Activated T-helper 1 cell treated with anti-CD3 and anti-CD28 coated beads, Interleukin-2, amount 50 U/mL, for 16 hours (primary cell): ENCODE measurements at places on chromosomes 16 and 17.
A peak's percentile ranks its signal among the peaks of the same experiment; 100 is the strongest.

DNA sequence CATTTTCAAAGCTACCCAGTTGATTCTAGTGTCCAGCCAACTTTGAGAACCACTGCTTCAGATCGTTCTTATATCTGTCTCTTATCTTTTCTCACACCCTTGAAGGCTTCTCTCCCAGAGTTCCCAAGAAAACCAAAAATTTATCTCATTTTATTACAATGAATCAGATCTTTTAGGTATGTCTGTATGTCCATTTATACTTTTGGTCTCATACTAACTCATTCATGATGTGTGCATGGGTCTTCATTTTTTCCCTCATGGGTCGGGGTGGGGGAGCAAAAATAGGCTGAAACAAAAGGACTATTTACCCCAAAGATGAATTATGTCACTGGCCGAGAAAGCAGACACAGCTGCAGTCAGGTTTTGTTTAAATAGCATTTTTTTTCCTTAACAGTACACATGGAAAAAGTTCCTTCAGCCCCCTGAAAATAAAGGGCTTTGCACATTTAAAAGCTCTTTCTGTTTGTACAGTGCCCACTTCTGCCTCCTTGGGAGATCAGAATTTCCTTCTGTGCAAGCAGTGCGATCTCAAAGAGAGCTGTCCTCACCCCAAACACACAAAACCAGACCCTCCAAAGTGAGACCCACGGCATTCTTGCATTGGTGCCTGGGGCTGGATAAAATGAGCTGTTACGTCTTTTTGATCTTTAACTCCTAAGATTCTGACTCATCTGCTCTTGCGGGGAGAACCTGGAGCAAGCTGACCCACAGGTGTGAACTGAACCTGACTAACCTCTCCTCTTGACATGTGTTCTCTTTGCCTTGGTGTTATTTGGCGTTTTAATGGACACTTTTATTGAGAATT, 251.2 kb upstream of the ELAC2 start:
- DNase-seq = no peak

DNA sequence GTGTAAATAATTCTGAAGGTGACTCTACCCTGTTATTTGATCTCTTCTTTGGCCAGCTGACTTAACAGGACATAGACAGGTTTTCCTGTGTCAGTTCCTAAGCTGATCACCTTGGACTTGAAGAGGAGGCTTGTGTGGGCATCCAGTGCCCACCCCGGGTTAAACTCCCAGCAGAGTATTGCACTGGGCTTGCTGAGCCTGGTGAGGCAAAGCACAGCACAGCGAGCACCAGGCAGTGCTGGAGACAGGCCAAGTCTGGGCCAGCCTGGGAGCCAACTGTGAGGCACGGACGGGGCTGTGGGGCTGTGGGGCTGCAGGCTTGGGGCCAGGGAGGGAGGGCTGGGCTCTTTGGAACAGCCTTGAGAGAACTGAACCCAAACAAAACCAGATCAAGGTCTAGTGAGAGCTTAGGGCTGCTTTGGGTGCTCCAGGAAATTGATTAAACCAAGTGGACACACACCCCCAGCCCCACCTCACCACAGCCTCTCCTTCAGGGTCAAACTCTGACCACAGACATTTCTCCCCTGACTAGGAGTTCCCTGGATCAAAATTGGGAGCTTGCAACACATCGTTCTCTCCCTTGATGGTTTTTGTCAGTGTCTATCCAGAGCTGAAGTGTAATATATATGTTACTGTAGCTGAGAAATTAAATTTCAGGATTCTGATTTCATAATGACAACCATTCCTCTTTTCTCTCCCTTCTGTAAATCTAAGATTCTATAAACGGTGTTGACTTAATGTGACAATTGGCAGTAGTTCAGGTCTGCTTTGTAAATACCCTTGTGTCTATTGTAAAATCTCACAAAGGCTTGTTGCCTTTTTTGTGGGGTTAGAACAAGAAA, 5.1 kb downstream of the STH start:
- no peak for DNase-seq

- DNase-seq = no peak
Measured at GRCh38 chr16:10888320-10888937, 11.4 kb downstream of the CIITA start.

GRCh38 chr16:80893686-80894085, 89.3 kb upstream of the CDYL2 start:
- DNase-seq = no peak

DNA sequence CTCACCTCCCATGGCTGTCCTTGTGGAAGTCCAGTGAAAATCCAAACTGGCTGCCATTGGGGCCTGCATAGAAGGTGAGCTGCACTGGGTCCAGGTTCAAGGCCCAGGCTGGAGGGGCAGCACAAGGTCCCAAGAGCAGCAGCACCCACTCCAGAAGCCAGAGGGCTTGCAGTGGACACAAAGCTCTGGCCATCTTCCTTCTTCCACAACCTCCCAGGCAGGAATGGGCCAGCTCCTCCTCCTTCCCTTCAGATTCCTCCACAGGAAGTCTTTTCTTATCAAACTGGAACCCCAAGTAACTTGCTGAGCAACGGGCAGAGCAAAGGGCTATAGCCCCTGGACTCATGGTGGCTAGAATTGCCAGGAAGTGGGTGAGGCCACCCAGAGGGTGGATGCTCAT, at the start of gene ITGA2B:
TSS of gene ITGA2B (minus strand) at position 369 of the 400 bp plus-strand sequence. CDS start at position 193, 176 bp downstream.
- no peak for DNase-seq

DNA sequence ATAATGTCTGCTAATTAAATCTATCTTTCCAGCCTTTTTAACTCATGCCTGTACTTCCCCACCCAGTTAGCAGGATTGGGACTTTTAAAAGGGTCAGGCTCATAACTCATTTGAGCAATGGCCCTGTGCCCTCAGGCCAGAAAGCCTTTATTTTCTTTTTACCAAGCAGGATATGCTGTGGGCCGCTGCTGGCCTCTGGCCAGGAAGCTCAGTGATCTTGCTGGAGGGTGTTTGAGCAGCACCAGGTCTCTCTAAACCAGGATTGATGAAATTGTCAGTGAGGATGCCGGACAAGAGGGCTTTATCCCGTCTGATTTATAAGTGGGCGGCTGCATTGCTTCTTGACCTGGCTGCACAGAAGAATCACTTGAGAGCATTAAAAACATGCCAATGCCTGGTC, 187.8 kb downstream of the RAB11FIP4 start:
- DNase-seq = no peak

DNA sequence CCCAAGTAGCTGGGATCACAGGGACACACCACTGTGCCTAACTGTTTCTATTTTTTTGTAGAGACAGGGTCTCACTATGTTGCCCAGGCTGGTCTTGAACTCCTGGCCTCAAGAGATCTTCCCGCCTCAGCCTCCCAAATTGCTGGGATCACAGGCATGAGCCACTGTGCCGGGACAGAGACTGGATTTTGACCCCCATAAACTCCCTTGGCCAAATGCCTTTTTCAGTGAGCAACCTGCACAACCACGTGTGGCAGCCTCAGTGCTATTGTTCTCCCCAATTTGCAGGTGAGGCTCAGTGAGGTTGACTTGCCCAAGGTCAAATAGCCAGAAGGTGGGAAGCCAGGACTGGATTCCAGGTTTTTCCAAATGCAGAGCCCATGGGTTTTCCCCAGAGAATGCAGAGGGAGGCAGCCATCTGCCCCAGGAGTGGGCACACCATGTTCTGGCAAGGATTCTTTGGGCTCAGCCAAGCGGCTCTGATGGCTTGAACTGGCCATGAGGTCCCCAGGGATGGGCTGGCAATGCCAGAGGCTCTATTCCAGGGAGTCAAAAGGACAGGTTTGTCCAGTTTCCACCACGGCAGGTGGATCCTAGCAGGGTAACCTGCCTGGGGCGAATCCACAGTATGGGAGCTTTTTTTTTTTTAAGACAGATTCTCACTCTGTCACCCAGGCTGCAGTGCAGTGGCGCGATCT, 1.8 kb downstream of the IL27 start:
- no peak for DNase-seq

GRCh38 chr17:78888941-78889518, 14.0 kb downstream of the CEP295NL start:
- no peak for DNase-seq

DNA sequence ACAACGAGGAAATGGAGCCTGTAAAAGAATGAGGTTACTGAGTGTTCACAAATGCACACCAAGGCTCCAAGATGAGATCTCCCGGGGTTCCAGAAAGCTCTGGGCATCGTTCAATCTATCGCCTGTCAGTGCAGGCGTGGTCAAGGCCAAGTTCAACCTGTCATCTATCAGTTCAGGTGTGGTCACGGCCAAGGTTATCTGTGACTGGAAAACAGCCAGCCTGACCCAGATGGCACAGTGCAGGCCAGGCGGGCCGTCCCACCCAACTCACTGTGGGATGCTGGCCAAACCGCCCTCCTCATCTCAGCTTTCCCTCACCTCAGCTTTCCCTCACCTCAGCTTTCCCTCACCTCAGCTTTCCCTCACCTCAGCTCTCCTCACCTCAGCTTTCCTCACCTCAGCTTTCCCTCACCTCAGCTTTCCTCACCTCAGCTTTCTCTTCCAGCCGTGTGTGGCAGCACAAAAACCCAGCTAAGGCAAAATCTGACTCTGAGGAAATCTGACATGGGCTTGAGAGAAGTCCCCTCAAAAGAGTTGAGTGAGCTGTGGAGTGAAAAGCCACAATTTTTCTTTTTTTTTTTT, 2.4 kb downstream of the CHMP1A start:
- DNase-seq = no peak

- peak; percentile 33 for DNase-seq
Measured at GRCh38 chr16:16025214-16025968, 76.0 kb downstream of the ABCC1 start.

- DNase-seq = no peak
Measured at GRCh38 chr17:73600103-73600871, 44.0 kb downstream of the SDK2 start.

DNA sequence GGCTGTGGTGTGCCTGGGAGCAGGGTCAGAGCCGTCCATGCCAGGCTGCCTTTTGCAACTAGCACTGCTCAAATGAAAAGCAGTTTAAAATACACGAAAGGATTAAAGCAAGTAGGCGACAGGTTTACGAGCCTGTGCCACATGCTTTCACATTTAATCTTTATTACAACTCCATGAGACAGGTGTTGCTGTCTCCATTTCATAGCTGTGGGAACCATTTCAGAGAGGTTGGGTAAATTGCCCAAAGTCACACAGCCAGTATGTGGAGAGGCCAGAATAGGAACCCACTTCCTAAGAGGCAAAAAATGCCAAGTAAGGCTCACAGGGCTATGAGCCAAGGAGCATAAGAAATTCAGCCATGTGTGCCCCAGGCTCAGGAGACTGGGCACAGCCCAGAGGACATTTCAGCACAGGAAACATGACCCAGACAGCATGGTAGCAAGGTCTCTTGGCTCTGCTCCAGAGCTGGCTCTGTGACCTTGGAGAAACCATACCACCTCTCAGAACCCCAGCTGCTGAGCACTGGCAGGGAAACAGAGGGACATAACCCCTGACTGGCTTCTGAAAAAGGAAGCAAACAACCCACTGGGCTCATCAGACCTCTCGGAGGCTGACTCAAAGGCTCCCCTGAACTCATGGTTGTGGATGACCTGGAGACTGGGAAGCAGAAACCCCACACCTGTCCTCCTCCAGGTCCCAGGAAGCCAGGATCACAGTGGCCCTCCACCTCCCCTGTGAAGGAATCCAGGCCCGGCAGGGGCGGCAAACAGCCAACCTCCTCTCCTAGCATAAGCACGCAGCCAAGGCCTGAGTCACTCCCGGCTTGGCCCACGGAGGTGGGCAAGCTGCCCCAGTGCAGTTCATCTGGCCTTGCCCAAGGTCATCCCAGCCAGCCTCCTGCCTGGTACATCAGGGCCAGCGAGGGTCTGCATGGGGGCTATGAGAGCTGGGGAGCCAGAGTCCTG, 40.3 kb upstream of the MRPS23 start:
- no peak for DNase-seq

DNA sequence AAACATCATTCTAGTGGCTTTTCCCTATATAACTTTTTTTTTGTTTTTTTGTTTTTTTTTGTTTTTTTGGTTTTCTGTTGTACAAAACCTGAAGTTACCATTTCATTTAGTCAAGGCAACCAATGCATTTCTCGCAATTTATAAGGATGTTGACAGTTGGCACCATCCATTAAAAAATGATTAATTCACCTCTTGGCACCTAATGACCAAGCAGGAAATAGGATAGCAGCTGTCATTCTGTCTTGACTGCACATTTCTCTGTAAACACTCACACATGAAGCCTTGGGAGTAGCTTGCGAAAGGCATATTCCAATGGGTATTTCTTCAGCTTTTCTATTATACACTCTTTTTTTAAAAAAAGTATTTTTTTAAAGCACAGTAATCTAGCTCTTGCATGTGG, 77.5 kb downstream of the SYCE1L start:
- no peak for DNase-seq

DNA sequence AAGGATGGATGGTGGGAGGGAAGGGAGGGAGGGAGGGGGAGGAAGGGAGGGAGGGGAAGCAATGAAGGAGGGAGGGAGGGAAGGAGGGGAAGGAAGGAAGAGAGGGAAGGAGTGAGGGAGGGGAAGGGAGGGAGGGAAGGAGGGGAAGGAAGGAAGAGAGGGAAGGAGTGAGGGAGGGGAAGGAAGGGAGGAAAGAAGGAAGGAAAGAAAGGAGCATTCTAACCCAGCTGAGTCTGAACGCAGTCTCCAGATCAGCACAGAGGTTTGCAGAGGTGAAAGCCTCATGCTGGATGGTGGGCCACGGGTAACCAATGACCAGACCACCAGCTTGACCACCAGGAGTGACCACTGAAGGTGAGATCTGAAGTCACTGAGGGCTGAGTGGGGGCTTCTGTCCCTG, 18.6 kb downstream of the CCL17 start:
- no peak for DNase-seq

DNA sequence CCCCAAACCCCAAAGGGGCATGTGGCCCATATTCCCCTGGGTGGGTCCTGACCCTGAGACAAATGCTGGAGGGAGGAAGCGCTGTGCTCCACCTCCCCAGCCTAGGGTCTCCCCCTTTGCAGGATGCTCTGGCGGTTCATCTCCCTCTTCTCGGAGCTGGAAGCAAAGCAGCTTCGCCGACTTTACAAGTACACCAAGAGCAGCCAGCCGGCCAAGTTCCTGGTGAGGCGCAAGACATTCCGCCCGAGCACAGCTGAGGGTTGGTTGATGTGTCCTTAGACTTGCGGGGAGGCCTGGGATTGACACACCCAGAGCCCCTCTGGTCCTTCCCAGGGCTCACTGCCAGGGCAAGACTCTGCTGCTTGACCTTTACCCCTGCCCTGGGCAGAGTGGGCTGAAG, 4.3 kb downstream of the CHCT1 start:
- DNase-seq = no peak
